Esophagus squamous epithelium (tissue), 5 donors: ENCODE measurements at places on chromosomes 2 and 18.
A peak's percentile ranks its signal among the peaks of the same experiment; 100 is the strongest.

- H3K27ac ChIP-seq, result no peak overlapping the region
- H3K27me3 ChIP-seq, result no peaks in the 10 kb centered on the region
- peaks cover 57% of the 10 kb centered on the region for H3K36me3 ChIP-seq
- H3K4me3 ChIP-seq, result no peak overlapping the region
- no peak for DNase-seq
- H3K4me1 ChIP-seq, result peaks cover 10% of the 10 kb centered on the region
Observed at GRCh38 chr18:58682429-58683069, 11.3 kb downstream of the MALT1 start.

GRCh38 chr2:127604986-127605385, 41.0 kb upstream of the GPR17 start:
- no peaks in the 10 kb centered on the region for H3K27me3 ChIP-seq
- H3K4me1 ChIP-seq, result no peaks in the 10 kb centered on the region
- DNase-seq, result no peak
- H3K4me3 ChIP-seq, result no peak overlapping the region
- H3K27ac ChIP-seq, result no peak overlapping the region

- no peaks in the 10 kb centered on the region for H3K36me3 ChIP-seq
- H3K4me3 ChIP-seq, result no peak overlapping the region
- H3K27ac ChIP-seq, result no peak overlapping the region
- peaks cover 14% of the 10 kb centered on the region for H3K27me3 ChIP-seq
- no peaks in the 10 kb centered on the region for H3K4me1 ChIP-seq
- DNase-seq, result no peak
Observed at GRCh38 chr2:29290293-29291047, 175.3 kb downstream of the CLIP4 start.

GRCh38 chr18:23583071-23583865, 3.0 kb downstream of the NPC1 start:
- DNase-seq, result no peak
- peaks cover 33% of the 10 kb centered on the region for H3K4me1 ChIP-seq
- no peaks in the 10 kb centered on the region for H3K27me3 ChIP-seq
- H3K36me3 ChIP-seq, result no peaks in the 10 kb centered on the region

DNA sequence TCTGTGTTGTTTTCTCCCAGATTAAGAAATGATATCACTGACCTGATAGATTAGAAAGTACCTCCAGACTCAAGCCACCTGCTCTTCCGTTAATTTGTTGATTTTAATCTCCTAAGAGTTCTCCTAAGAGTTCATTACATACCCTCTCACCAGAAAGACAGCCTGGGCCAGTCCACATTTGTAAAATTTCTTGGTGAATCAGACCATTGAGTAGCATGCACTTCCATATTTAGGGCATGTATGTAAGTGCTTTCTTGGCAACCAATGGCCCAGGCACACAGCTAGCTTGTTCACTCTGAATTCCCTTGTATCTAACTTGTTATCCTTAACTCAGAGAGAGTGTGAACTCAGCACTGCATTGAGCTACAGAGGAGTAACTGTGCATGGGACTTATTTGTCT, 158.1 kb upstream of the ACAA2 start:
- H3K27ac ChIP-seq, result no peak overlapping the region
- H3K27me3 ChIP-seq, result no peaks in the 10 kb centered on the region
- peaks cover 24% of the 10 kb centered on the region for H3K36me3 ChIP-seq
- H3K4me1 ChIP-seq, result no peaks in the 10 kb centered on the region
- no peak overlapping the region for H3K4me3 ChIP-seq

DNA sequence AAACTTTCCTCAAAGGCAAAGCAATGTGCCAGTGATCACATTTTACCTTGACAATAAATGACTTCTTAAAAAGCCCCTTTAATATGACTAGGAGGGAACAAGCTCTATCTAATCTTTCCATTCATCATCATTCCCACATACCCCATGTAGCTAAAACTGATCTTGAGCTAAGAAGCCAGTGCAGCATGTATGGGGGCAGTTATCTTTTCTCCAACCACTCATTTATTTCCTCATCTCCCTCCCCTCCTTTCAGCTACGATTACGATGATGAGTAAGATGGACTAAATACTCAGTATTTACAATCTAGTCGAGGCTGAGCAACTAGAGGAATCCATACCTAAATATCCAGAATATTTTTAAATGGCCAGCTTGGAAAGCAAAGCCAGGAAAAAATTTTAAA, 35.5 kb downstream of the PNO1 start:
- H3K27me3 ChIP-seq, result no peaks in the 10 kb centered on the region
- no peak overlapping the region for H3K27ac ChIP-seq
- peaks cover 20% of the 10 kb centered on the region for H3K4me1 ChIP-seq
- no peak overlapping the region for H3K4me3 ChIP-seq

- H3K4me3 ChIP-seq, result no peak overlapping the region
- H3K36me3 ChIP-seq, result no peaks in the 10 kb centered on the region
- H3K27me3 ChIP-seq, result no peaks in the 10 kb centered on the region
- no peaks in the 10 kb centered on the region for H3K4me1 ChIP-seq
Observed at GRCh38 chr2:224210286-224211180, 171.4 kb upstream of the SERPINE2 start.

DNA sequence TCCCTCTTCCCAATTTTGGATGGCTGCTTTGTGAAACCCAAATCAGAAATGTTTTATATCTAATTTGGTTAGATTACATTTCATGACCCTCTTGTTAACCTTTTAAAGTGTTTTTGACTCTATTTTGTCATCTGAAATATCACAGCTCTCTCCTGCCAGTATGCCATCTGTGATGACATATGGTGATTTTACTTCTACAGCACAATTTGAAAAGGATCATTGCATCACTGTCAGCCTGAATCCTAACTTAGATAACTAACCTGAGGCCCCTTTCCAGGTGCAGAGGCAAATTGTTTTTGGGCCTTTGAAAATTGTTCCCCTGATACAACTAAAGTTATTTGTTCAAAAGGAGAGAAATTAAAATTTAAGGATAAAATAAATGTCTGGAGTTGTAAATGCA, 1023.4 kb upstream of the LRRTM1 start:
- no peak for DNase-seq
- no peaks in the 10 kb centered on the region for H3K36me3 ChIP-seq
- no peaks in the 10 kb centered on the region for H3K27me3 ChIP-seq

DNA sequence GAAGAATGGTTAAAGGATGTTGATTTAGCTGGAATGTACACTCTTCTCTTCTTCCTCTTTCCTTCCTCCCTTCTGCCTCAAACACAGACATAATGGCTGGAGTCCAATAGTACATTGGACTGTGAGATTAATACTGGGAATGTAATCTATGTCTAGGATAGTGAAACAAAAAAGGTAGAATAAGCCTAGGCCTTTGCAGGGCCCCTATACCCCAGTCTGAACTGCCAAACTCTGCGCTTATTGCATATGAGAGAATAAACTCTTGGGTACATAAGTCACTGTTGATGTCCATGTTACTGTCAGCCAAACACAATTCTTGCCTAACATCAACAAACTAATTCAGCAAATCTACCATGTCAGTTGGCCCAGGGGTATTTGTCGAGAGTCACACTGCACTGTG, 29.7 kb upstream of the CCDC150 start:
- no peaks in the 10 kb centered on the region for H3K4me1 ChIP-seq
- H3K27ac ChIP-seq, result no peak overlapping the region
- H3K36me3 ChIP-seq, result no peaks in the 10 kb centered on the region

DNA sequence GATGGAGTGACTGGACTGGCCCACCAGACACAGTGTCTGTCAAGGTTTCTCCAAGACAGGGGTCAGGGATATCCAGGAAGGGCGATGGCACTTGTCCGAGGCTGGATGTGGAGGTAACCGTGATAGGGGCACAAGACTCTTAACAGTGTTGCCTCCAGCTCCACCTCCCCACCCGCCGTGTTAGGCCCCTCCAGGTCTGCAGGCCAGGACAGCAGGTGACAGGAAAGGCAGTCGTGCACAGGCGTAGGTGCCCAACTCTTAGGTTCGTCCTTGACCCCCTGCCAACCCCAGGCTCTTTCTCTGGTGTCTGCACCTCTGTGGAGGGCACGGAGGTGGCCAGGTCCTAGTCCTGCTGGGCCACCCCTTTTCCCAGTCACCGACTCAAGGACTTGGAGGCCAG, 10.1 kb downstream of the ITM2C start:
- no peak overlapping the region for H3K27ac ChIP-seq
- H3K4me3 ChIP-seq, result no peak overlapping the region
- no peaks in the 10 kb centered on the region for H3K27me3 ChIP-seq
- H3K4me1 ChIP-seq, result peaks cover 17% of the 10 kb centered on the region
- no peaks in the 10 kb centered on the region for H3K36me3 ChIP-seq

- H3K4me1 ChIP-seq, result peaks cover 43% of the 10 kb centered on the region
- peak overlapping the region; percentile 33 for H3K27ac ChIP-seq
- H3K36me3 ChIP-seq, result no peaks in the 10 kb centered on the region
- DNase-seq, result no peak
- H3K4me3 ChIP-seq, result no peak overlapping the region
Observed at GRCh38 chr18:70333757-70334156, 44.9 kb downstream of the SOCS6 start.

GRCh38 chr2:153940511-153940910, 68.8 kb downstream of the GALNT13 start:
- no peaks in the 10 kb centered on the region for H3K4me1 ChIP-seq
- H3K27ac ChIP-seq, result no peak overlapping the region
- no peak overlapping the region for H3K4me3 ChIP-seq
- H3K36me3 ChIP-seq, result no peaks in the 10 kb centered on the region

GRCh38 chr2:217445723-217446122, 557.1 kb downstream of the TNS1 start:
- H3K36me3 ChIP-seq, result no peaks in the 10 kb centered on the region
- H3K4me3 ChIP-seq, result no peak overlapping the region
- H3K4me1 ChIP-seq, result no peaks in the 10 kb centered on the region
- no peaks in the 10 kb centered on the region for H3K27me3 ChIP-seq
- DNase-seq, result no peak
